Endothelial cell (in vitro differentiated cells): ENCODE measurements at places on chromosomes 5 and 9. TPM values are rescaled to one million over a fixed set of nuclear protein-coding genes. Genes with fewer than 3 reads are reported as not detected.

DNA sequence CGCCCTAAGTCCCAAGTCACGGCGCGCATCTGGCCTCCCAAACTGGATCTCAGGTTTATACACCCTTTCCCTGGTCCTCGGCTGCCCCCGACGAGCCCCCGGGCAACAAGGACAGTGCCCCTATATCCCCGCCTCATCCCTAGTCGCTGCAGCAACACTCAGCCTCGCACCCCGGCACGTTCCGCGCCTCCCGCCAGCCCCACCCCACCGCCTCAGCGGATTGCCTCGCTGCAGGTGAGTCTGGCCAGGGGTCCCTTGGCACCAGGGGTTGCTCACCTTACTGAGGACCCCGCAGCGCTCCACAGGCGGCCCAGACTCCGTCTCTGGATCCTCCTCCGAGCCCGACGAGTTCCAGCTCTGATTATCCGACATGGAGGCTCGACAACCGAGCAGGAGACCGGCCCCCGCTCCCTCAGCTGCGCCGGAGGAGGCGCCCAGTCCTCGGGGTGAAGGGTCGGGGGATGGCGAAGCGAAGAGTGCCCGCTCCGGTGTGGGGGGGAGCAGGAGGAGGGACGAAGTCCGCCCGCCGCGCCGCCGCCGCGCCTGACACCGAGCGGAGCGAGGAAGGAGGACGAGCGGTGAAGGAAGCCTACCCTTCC is 494 bp downstream of the CERT1 start:
- peak; percentile 58 for DNase-seq

- DNase-seq, result no peak
Observed at GRCh38 chr9:110143485-110143884, 64.5 kb downstream of the C9orf152 start.

DNA sequence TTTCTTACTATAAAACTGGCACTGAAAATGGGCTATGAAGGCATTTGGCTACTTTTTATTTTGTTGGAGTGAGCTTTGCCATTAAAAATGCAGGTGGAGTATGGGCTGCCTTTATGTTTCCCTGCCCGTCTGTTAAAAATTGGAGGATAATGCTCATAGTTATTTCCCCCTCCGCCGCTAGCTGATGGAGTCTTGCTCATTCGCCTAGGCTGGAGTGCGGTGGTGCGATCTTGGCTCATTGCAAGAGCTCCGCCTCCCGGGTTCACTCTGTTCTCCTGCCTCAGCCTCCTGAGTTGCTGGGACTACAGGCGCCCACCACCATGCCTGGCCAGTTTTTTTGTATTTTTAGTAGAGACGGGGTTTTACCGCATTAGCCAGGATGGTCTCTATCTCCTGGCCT is 8.6 kb downstream of the G3BP1 start:
- DNase-seq, result no peak

GRCh38 chr5:169344629-169345028 is 43.7 kb upstream of the SLIT3 start:
- no peak for DNase-seq

- DNase-seq, result no peak
Observed at GRCh38 chr9:109448223-109448622, 49.9 kb downstream of the PTPN3 start.

DNA sequence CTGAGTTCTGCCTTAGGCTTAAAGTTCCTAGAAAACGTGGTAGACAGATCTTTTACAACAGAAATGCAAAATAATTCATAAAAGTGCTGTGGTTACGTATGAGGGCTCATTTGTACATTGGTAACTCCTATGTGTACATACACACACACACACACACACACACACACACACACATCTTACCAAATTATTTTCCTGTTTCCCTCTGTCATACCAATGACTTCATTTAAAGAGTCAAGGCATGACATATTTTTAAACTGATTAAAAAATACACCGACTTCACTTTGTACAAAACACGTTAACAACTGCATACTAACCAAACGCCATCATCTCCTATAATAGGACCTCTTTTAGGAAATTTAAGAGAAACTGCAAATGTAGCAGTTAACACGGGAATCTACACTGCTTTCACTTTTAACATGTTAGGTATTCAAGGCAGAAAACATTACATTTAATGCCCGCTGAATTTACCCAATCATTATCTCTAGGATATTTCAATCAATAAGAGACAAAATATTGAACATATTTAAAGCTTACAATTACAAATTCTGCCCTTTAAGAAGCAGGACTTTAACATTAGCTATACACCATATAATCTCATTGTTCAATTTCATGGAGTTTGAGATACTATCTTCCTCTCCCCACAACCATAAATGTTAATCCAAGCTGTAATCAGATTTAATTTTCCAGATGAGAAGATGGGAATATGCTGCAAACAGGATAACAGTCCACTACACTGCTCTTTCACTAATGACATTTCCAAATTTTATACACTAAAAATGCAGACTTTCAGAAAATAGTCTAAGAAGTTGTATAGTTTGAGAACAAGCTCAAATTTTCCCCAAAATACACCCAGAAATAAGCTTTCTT is 133.1 kb downstream of the DENND1A start:
- no peak for DNase-seq

- DNase-seq, result no peak
Observed at GRCh38 chr9:126211441-126212074, 115.1 kb upstream of the MVB12B start.

DNA sequence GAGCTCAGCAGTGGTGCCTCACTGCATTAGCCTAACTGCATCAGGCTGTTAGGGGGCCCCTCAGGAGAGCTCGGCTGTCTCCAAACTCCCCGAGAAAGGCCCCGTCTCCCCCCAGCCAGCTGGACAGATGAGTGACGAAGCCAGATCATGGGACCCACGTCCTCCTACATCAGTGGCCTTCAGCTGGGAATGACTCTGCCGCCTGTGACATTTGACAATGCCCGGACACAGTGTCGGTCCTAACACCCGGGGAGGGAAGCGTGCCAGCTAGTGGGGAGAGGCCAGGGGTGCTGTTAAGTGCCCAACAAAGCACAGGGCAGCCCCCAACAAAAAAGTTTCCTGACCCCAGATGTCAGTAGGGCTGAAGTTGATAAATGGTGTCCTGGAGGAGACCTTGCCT is 375.2 kb upstream of the IRX2 start:
- no peak for DNase-seq

GRCh38 chr9:19122490-19123042 is 4.7 kb downstream of the PLIN2 start:
- DNase-seq, result no peak

DNA sequence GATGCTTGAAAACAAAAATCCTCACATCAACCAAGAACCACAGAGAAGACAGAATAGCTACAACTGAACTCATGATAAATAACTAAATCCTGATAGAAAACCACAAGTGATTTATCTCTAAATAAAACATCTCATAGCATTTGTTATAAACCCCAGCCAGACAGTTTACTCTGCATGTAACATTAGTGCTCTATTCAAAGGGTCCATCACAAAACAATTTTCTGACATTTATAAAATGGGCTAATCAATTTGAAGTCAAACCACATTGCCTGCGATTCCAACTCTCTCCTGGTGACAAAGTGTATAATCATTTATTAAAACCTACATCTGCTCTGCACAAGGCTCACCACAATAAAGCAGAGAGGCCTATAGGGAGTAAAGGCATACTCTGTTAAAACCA is 49.8 kb downstream of the UIMC1 start:
- no peak for DNase-seq

DNA sequence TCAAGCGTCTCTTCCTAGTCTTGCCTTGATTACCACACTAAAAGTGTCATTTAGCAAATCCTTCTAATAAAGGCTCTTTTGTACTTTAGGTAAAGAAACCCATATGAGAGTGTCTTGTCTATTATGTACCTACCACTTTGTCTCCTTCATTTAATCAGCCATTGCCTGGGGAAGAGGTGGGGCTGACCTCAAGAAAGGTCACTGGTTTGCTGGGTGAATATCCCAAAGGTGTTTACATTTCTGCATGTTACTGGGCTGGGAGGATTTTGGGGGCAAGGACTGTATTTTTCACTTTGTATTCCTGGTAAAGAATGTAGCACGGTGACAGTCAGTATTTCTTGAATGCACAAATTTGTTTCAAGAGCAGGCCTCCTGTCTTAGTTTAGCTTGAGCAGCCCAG is 11.9 kb upstream of the RPS23 start:
- DNase-seq, result no peak

DNA sequence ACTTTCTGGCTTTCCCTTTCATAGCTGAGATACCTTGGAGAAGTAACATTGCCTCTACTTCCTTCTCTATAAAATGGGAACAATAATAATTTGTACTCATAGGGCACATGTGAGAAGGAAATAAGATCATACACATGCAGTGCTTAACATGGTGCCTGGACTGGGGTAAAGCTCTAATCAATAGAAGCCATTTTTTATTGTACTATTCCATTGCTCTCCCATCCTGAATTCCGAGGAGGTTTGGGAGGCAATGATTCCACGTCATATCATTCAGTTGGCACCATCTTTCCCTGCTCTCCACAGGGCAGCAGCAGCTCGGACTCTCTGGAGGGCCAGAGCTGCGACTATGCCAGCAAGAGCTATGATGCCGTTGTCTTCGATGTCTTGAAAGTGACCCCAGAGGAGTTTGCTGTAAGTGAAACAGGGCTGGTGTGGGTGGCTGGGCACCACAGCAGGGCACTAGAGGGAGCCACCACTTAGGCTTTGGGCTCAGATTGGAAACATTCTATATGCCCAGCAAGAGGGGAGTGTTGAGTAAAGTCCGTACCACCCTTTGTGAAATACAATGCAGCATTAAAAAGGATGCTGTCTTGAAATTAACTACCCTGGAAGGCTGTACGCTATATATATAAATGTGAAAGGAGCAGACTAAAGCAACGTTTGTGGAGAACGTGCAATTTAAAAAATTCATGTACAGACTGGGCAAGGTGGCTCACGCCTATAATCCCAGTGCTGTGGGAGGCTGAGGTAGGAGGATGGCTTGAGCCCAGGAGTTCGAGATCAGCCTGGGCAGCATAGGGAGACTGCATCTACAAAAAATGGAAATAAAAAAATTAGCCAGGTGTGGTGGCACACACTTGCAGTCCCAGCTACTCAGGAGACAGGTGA is 51.2 kb downstream of the RALGPS1 start:
- peak; percentile 65 for DNase-seq

DNA sequence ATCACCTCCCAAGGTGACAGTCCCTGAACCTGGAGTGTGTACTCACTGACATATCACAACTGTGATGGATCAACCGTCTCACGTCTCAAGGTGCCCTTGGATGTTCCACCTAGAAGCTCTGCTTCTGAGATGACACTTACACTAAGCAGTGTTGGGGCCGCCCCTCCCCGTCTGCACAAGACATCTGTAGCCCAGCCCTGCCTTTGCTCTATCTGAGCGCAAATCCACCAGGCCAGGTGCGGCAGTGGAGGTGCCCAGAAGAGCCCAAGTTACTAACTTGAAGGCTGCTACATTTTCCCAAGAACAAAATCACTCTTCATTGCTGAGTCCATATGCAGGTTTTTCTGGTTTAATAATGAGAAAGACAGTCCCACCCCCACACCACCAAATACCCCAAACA is 148.3 kb downstream of the FSTL4 start:
- no peak for DNase-seq

GRCh38 chr9:75979362-75979761 is 88.9 kb downstream of the PCSK5 start:
- peak; percentile 30 for DNase-seq

GRCh38 chr5:90747693-90748092 is 189.1 kb downstream of the ADGRV1 start:
- DNase-seq, result no peak

Gene CTXN3
- total RNA-seq, result 5.4 TPM

Gene SLC6A7
- total RNA-seq, result not detected

Gene ZNF367
- 2.2 TPM for total RNA-seq

Gene WNT8A
- total RNA-seq, result 0.69 TPM

Gene F2R
- total RNA-seq, result 342 TPM

Gene PLAC8L1
- total RNA-seq, result 0.80 TPM

Gene IL5
- total RNA-seq, result not detected
